Stimulated activated CD8-positive, alpha-beta memory T cell treated with anti-CD3 and anti-CD28 coated beads, Interleukin-2, amount 100 ng/mL, for 1 hour (primary cell): ENCODE measurements at places on chromosomes 1 and 21.

DNA sequence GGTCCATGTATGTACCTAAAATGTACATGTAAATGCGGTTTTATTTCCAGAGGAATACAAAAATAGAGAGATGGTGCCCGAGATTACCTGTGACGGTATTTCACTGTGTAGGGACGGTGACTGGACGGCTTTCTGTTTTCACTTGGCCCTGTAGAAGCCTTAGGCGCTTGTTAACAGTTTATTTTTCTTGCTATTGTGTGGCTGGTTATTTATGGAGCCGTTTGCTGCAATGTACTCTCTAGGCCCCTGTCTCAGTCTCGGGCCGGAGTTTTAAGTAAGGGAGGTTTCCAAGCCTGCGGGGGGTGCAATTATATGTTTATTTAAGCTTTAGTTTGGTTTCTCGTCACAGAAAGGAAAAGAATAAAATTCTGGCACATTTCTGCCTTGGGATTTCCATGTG lies 413 bp downstream of the EFCAB7 start:
- DNase-seq: no peak

- no peak for DNase-seq
Measured at GRCh38 chr1:88900883-88901282, 9.5 kb upstream of the GTF2B start.

- no peak for DNase-seq
Measured at GRCh38 chr1:169117014-169117413, 10.5 kb downstream of the ATP1B1 start.

DNA sequence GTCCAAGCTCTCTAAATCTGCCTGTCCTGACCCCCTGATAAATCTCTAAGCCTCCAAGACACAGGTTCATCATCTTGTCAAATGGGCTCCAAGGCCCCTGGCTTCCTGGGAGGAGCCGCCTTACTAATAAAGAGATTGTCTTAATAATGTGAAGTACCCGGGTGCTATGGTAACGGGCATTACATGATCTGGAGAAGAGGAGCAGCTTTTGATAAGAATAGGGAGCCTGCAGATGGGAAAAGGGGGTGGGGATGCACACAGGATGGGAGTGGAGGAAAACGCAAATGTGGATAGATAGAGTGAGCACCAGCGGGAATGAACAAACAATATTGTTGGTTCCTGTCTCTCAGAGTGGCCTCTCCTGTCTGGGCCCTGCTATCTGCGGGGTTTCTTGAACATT lies 11.9 kb upstream of the RXRG start:
- no peak for DNase-seq

GRCh38 chr1:3137111-3138100 lies 68.4 kb downstream of the PRDM16 start:
- no peak for DNase-seq

DNA sequence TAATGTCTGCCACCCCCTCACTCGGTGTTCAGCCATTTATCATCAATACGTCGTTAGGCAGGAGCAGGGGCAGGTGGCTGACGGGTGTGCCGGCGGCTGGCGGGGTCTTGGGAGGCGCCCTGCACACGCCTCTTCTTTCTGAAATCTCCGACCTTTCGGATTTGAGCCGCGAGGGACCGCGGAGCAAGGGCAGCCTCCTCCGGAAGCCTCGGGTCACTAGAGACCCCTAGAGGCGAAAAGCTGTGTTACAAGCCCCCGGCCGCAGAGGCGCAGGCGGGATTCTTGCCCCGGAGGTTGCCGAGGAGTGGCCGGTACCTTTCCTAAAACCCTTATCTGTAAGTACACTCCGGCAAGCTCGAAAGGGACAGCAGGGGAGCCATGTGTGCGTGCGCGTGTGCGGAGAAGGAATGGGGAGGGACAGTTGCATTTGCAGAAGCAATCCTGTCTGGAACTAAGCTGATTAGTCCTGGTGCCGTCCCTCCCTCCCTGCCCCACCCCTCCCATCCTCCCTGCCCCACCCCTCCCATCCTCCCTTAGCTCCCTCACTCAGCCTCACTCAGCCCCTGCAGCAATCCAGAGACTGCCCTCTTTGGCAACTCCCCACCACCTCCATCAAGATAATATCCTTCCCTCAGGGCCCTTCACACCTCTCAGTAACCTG lies 11.0 kb downstream of the BRINP2 start:
- DNase-seq: no peak

DNA sequence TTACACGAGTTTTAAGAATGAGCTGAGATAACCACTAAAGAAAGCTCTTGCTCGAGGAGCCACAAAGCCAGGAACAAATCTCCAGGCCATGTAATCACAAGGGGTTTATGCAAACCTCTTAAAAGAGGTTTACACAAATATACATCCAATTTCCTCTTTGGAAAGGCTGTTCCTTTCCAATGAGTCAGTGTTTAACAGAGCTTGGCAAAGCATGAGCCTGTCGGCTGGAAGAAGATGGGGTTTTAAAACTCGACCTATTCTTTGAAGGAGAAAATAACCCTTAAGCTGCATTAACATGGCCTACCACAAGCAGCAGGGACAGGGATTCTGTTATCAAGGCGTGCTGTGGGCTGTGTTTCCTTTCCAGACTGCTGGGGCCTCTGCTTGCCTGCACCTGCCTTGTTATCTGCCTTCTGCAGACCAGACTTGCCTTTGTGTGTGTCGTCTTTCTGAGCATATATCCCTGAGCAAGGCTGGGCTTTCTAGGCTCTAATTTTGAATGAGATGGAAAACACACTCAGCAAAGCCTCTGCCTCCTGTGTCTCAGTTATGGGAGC lies 40.6 kb upstream of the CYP2J2 start:
- no peak for DNase-seq

DNA sequence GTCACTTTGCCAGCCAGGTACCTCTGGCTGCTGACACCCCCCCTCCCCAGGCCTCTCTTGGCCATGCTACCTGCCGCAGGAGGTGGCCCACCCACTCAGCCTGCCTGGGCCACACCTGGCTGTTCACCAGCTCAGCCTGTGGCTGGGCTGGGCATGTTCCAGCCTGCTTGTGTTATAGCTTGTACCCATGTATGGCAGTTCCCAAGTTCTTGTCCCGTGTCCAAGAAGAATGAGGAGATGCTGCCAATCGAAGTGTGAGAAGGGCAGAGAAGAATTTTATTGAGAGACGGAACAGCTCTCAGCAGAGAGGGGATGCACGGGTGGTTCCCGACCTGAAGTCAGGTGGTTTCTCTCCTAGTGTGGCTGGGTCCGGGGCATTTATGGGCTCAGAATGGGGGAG lies 3.9 kb upstream of the MMEL1 start:
- no peak for DNase-seq

DNA sequence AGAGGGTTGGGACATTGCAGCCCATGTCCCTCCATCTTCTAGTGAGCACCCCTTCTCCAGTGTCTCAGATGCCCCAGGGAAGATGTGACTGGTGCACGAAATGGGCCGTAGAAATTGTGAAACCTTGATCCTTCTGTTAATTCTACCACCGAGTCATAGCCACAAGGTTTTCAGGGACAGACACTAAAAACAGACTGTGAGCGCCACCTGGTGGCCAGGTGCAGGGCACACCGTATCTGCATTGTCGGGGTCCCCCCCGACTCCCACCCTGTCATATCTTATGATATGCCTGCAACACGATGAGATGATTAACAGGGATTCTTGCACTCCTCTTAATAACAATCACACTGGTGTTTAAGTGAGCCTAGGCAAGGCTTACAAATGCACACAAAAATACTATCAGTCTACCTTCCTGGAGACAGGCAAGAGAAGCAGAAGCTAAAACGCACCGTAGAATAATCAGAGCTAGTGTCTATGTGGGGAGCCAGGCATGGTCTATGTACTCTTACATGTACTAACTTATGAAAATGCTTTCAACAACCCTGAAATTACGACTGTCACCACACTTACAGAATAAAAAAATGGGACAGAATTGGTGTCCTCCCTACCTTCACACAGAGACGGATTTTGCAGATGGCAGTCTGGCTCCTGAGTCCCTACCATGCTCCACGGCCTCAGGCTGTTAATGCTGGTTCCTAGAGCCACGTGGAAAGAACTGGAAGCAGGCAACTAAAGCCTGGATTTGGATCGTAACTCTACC lies 57.9 kb downstream of the FHAD1 start:
- DNase-seq: peak; percentile 33

GRCh38 chr1:203239526-203240305 lies 10.2 kb upstream of the CHIT1 start:
- no peak for DNase-seq

DNA sequence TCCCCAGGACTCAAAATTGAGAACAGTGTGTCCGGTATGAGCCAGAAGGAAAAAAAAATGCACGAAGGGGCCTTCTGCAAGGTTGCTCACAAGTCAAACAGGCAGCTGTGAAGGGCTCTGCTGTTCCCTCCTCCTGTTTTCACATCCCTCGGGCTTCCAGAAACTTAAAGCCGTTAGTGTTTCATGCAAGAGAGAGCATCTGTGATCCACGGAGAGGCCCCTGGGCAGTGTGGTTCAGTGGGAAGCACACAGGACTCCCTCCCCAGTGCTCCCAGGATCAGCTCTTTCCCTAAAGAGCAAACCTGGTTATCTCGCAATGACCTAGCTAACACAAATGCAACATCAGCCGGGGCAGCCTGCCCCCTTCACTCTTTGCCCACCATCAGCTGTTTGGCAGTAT lies 2.9 kb upstream of the MATN1 start:
- no peak for DNase-seq

- no peak for DNase-seq
Measured at GRCh38 chr1:81660286-81660685, 140.4 kb upstream of the ADGRL2 start.

DNA sequence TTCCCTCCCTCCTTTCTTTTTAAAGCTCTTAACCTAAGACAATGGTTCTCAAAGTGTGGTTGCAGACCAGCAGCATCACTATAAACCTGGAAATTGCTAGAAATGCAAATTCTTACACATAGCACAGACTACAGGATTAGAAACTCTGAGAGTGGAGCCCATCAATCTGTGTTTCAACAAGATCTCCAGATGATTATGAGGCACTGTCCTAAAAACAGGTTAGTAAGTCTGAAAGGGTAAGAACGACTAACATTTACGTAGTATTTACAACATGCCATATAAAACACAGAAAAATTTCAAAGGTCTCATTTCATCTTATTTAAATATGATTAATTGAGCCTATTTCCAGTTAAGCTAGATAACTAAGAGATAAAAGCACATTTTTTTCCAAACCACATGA lies 138.8 kb downstream of the COP1 start:
- DNase-seq: no peak

DNA sequence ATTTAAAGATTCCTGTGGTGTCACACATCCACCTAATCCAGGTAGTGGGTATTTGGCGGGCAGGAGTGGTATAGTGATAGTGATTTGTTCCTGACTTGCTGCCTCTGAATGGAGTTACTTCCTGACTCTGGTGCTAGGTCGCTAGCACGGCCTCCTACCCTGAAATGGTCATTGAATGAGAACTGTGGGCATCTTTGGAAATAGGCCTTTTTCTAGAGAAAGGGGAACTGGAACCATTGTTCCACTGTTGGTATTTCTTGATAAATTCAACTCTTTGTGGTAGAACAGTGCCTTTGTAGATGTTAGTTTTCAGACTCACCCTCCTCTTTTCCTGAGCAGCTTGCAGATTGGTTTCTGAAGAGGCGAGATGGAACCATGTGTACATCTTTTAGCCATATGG lies 1.5 kb downstream of the QSOX1 start:
- no peak for DNase-seq

DNA sequence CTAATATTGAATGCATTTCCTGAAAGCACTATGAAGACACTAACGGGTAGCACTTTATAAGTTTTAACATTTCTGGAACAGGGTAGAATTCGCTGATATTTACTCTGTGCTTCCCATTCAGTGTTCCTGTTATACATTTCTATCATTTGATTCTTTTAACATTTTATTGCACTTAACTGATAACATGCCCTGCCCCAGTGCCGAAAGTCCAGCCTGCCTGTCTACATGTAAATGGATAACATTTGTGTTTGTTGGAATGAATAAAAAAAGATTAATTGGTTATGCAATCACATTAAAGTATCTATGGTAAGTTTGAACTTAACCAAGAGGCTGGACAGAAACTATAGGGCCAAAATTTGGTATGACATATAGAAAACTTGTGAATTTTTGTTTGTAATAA lies 790.5 kb upstream of the TPTE start:
- DNase-seq: no peak

DNA sequence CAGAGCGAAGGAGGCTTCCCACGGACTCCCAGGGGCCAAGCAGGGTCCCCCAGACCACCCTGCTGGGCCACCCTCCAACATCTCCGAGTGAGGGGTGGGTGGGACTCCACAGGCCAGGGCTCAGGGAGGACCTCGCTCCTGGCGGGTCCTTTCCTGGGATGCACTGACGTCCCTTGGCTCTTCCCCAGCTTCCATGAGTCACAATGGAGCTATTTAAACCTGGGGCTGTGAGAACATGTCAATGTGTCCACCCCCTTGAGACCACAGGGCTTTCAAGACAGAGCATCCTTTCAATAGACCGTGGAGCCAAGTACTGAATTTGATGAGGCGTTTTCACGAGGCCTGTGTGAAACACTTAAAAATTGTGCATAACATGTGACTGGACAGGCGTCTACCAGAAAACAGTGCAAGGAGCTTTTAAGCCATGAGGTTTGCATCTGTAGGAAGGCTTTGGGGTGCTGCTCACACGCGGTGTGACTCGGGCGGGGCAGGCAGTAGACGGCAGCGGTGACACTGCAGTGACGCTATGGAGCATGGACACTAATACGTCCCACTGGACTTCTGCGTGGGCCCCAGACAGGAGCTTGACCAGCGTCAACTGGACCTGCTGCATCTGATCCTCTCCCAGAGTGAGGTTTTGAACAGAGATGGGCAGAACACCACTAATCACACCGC lies 24.1 kb upstream of the NPHP4 start:
- no peak for DNase-seq

DNA sequence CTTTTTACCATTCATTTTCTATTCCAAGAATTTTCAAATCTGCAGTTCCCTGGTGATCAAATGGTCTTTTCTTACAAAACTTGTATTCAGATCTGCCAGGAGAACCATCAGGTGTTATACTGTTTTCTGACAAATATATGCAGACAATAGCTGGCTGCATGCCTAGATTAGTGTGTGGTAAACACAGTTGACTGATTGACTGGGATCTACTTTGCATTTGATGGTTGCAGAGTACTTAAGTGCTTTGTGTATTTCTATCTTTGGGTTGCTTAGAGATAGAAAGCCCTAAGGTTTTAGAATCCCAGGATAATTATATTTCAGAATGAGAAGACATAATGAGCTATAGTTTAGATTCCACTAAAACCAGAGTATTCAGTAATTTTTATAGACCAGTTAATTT lies 102.0 kb upstream of the CHODL start:
- no peak for DNase-seq

DNA sequence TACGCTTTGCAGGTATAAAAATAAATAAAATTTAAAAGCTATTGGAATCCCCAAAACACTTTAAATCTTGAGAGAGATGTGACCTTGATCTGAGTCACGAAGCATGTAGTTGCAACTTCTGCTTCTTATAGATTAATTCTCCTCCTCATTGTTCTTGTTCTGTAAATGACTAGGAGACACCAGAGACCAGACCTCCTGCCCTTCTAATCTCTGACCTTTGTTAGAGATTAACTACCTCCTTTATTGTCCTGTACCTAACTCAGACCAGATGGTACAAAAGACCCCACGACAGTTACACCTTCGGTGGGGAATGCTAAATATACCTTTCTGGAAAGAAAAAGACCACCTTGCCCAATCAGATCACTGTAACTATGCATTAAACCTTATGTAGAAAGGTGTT lies 76.9 kb upstream of the NEK2 start:
- DNase-seq: no peak

- DNase-seq: no peak
Measured at GRCh38 chr1:2801535-2802291, at the start of gene TTC34. TTC34 (minus strand) TSS chr1:2801693; CDS start chr1:2800827, 866 bp downstream.
